Activated CD4-positive, alpha-beta T cell treated with anti-CD3 and anti-CD28 coated beads, Interleukin-2, amount 50 U/mL, for 24 hours (primary cell): ENCODE measurements at places on chromosomes 2 and 18.

DNA sequence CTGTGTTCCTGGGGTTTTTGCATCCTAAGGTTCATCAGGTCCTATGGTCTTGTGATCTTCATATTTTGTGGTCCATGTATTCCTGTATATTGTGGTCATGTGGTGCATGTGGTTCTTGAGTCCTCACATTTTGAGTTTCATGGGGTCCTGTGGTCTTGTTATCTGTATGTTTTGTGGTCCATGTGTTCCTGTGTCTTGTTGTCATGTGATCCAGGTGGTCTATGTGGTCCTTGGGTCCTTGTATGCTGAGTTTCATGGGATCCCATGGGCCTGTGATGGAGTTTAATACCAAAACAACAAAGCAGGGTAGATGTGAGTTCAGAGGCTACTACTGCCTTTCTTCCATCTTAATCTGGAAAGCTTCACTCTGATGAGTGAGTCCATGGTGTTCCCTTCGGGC, 166.4 kb downstream of the TMEM18 start:
- no peak for DNase-seq

DNA sequence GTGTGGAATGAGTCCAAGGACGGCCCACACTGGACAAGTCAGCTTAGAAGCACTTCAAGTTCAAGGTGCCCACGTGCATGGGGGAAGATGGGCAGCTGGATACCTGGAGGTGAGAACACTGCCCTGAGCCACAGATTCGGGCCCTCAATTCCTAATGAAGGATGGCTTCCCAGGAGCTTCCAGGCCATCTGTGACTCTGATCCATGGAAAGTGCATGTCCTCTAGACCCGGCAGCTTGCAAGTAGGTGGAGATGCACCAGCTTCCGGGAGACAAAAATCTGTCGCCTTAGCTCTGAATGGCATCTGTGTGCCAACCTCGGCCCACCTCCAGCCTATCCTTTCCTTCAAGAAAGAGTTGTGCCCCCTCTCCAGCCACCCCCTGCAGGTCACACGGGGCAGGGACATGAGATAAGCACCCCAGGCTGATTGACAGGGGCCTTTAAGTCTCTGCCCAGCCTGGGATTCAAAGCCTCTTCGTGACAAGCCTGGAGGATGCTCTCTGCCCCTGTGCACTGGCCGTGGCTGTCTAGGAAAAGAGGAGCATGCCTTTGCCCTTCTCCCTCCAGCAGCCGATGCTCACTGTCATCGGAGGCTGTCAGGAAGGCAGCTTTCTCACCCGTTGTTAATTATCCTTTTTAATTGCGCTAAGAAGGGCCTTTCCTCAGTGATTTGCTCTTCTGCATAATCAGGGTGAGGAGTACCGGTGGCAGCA, 65.5 kb downstream of the BIN1 start:
- DNase-seq, result no peak

DNA sequence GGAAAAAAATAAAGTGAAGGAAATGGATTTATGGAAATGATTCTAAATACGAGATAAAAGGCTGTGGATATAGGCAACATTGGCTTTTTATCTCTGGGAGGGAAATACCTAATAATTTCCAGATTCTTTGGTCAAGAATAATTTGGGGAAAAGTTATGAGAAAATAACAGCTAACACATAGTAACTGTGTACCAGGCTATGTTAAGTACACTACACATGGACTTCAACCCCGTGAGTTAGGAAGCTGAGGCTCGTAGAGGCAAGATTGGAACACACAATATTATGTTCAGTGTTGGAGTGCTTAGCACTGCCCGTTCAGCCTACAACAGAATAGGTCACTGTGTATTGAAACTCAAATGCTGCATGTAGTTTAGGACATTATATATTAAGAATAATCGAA, 34.3 kb upstream of the GPD2 start:
- no peak for DNase-seq

DNA sequence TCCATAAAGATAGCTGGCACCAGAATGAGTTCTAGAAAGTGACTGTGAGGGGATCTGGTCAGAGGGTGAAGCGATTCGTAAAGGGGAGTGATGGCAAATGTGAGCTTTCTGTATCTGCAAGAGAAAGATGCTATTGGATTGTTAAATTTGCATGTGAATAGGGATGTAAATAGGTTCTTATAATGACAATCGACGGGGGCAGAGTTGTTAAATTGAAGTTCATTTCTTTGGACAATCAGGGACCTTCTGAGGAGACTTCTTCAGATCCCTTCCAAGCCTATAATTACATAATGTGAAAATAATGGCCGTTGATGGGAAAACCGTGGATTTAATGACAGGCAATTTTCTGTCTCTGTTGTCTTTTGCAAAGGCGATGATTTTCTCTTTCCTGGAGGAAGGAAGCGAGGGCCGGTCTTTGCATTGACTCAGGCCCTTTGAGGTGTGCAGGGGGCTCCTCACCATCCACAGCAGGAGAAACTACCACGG, 52.2 kb upstream of the TMEM18 start:
- no peak for DNase-seq

- DNase-seq, result no peak
Observed at GRCh38 chr2:12479065-12479601, 237.6 kb upstream of the TRIB2 start.

DNA sequence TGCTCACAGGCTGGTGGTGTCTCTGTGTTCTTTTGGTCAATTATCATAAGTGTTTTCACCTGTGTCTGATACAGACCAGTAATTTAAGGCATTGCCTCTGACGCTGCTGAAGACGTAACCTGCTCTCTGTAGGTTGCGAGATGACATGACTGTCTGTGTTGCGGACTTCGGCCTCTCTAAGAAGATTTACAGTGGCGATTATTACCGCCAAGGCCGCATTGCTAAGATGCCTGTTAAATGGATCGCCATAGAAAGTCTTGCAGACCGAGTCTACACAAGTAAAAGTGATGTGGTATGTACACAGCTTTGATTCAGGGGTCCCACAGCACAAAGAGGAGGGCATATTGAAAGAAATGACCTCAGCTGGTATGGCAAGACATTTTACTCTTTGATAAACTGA, 33.8 kb upstream of the TMEM87B start:
- DNase-seq, result no peak

DNA sequence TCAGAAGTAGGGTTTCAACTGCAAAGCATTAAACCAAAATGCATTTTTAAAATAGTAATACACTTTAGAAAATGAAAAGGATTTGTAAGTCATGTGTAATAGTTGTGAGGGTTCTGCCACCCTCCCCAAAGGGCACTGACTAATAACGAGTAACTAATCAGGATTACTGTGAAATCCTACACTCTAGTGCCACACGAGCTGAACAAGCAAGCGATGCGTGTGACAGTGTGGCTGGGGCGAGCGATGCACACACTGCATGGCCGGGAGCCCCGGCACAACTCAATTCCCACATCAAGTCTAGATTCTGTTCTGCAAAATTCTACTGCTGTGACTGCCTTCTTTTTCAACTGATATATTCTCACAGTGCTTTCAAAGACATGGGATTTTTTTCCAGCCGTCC, 156.4 kb downstream of the SEPTIN10 start:
- DNase-seq, result no peak

DNA sequence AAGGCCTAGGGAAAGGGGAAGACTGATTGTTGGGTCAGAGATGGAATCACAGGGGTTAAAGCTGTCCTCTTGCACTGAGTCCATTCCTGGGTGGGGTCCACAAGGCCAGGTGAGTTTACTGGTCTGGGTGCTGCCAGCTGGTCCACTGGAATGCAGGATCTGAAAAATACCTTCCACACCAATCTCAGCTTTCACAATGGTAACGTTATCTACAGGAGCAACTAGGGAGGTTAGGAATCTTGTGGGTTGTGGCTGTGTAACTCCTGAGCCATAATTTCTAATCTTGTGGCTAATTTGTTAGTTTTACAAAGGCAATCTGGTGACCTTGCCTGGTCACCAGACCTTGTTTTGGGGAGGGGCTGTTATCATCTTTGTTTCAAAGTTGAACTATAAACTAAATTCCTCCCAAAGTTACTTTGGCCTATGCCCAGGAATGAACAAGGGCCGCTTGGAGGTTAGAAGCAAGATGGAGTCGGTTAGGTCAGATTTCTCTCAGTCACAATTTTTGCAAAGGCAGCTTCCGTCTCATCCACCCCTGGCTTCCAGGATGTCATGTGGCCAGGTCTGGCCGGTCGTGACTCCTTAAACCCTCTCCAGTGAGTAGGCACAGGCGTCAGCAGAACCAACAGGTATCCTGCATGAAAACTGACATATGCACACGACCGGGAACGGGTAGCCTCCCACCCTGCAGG, 123.3 kb upstream of the SH3BP4 start:
- no peak for DNase-seq

DNA sequence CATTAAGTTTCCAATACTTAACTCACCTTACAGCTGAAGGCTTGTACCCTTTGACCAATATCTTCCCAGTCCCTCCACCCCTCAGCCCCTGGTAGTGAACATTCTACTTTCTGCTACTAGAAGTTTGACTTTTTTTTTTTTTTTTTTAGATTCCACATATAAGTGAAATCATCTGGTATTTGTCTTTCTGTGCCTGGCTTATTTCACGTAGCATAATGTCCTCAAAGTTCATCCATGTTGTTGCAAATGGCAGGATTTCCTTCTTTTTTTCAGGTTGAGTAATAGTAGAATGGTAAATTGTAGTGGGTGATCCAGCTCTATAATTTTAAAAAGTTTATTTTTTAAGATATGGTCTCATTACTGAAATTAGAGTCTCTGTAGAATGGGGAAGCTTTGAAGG, 316.0 kb downstream of the MTX2 start:
- DNase-seq, result no peak
